Fibroblast of mammary gland (primary cell): ENCODE measurements at places on chromosomes 6 and 20.

GRCh38 chr6:107386904-107387303, 72.5 kb downstream of the PDSS2 start:
- DNase-seq = no peak

DNA sequence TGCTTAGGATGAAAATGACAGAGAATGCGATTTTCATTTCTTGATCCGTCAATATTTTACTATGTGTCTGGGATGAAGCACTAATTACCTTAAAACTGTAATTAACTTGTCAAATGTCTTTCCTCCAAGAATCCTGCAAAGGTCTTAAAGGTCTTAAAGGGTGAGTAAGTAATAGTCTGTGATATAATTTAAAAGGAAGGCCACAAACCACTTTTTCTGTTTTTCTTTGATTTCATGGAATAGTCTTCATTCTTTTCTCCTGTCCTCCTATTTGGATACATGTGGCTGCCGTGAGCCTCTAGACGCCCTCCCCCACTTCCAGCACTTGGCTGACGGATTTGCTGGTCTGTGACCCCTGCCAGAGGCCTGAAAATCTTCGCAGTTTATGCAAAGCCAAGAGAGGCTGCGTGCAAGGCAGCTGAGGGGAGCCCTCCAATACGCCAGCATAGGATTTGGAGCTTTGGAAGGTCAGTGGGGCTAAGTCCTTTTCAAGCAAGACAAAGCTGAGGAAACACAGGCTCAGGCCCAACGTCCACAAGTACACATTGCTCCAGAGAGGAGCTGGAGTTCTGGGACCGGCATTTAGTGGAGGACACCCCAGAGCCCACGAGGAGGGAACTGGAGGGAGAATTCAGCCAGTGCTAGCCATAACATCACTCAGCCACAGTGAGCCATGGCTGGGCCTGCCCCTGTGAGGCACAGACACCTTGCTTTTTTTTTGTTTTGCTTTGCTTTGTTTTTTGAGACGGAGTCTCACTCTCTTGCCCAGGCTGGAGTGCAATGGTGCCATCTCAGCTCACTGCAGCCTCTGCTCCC, 382.6 kb downstream of the SMOC2 start:
- no peak for DNase-seq

GRCh38 chr20:45944151-45944964, 9.9 kb downstream of the PCIF1 start:
- peak; percentile 59 for DNase-seq

- peak; percentile 50 for DNase-seq
These were observed 56.4 kb upstream of the DUSP22 start for GRCh38 chr6:235763-236360.

GRCh38 chr20:43755390-43755789, 28.6 kb upstream of the GTSF1L start:
- peak; percentile 82 for DNase-seq

DNA sequence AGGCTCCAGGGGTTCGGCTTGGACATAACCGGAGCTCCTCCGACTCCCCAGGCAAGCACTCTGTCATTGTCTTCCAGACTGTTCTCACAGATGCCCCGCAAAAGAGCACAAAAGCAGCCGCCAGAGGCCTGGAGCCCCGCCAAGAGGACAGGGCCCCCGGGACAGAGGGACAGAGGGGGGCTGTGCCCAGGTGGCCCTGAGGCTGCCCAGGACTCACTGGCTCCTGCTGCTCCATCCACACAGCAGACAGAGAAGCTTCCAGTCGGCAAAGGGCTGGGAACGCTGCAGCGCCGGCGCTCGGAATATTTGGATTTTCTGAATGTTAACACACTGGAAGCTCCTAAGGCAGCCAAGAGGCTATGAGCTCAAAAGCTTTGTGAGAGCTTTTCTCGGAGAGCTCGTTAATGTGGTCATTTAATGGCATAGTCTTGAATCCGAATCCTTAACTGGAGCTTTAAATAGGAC, 68.0 kb upstream of the QKI start:
- DNase-seq = no peak

DNA sequence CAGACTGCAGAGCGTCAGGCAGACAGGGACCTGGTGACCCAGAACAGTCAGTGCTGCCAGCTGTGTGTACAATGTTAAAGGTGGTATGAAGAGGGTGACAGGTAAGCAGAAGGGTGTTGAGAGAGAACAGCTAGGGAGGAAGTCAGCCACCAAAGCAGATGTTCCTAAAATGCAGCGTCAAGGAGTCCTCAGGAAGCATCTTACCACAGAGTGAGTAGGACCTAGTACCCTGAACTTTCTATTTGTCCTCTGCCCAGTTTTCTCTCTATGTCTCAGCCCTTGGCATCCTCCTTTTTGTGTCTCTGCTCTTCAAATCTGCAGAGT, 14.2 kb downstream of the STMND1 start:
- DNase-seq = no peak

DNA sequence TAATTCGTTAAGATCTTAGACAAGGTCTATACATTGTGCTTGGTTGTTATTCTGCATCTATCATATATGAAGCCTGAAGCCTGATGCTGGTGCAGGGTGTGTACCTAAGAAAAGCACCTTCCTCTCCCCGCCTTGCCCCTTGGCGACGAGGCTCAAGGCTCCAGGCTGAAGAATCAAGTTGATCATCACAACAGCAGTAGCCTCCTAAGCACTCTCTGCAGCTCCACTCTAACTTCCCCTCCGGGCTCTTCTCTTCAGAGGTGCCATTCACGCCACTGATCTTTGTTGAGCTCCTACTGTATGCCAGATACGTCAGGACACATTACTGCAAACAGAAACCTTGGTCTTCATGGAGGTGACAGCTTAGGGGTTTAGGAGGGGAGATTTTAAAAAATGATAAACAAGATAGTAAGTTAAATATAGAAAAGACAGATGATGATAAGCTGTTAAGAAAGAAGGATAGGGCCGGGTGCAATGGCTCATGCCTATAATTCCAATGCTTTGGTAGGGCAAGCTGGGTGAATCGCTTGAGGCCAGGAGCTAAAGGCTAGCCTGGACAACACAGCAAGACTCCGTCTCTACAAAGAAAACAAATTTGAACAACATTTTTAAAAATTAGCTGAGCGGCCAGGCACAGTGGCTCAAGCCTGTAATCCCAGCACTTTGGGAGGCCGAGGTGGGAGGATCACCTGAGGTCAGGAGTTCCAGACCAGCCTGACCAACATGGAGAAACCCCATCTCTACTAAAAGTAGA, 38.4 kb upstream of the ZNF217 start:
- no peak for DNase-seq

DNA sequence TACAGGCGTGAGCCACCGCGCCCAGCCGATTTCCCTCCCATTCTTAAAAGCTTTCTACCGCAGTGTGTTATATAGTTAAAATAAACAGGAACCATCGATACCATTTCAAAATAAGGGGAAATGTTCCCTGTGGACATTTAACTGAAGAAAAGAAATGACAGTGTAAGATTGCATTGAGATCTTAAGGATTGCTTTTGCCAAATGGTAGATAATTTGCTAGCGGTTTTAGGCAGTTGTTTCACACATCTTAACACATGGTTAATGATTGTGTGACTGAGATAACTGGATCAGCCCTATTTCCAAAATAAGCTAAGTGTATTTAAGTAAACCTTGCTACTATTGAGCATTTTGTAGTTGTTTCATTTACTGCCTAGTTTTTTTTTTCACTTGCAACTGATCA, 15.6 kb downstream of the STX16 start:
- DNase-seq = no peak

- no peak for DNase-seq
These were observed 96.2 kb downstream of the IYD start for GRCh38 chr6:150464966-150465365.

- DNase-seq = peak; percentile 79
These were observed 245.7 kb downstream of the RNF144B start for GRCh38 chr6:18632670-18633410.

- no peak for DNase-seq
These were observed 294.9 kb downstream of the FOXA2 start for GRCh38 chr20:22289442-22289841.

DNA sequence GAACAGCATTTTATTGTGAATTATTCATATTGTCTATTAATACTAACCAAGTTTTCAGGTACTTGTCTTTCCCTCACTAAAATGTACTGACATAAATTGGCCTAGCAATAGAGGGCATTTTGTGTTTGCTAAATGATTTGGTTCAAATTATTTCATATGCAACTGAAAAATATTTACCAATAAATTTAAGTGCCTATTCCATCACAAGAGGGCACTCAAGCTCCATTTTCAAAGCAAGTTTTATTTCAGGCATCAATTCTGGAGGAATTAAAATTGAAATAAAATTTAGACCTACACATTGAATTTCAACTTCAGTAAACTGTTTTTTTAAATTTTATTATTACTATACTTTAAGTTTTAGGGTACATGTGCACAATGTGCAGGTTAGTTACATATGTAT, 114.3 kb upstream of the SYNCRIP start:
- peak; percentile 45 for DNase-seq
